NCI-H2081 treated with DMSO at 0.1 percent for 48 hours (cell line): ENCODE measurements at places on chromosomes 3 and 15.
A peak's percentile ranks its signal among the peaks of the same experiment; 100 is the strongest.

- DNase-seq: no peak
These were observed 240.5 kb upstream of the CFAP20DC start for GRCh38 chr3:59290358-59290757.

DNA sequence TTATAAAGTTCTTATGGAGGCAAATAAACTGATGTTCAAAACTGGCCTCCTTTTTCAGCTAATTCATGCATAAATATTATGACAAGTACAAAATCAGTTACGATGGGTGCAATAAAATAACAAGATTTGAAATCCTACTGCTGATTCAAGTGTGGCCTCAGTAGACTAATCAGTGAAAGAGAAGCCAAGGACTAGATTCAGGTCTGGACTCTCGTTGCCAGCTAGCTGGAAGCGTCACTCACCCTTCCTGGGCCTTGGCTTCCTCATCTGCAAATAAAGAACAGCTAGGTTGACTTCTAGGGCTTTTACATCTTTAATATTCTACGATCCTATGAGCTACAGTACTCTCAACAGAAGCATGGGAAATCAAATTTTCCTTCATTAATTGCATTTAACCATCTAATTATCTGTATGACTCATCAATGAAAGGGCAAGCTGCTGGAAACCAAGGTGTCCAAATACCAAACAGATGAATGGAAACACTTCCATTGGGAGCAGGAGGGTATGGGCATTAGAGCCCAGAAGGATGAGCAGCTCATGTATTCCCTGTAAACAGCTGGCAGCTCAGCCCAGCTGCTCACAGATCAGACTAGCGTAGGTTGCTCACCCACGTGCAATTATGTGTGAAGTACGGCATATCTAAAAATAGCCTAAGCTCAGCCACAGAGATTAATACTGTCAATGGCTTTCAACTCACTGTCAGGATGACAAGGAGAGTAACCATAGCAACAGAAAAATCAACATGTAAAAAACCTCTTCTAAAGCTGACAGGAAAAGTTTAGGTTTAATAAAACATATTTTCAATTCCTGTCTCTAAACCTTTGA is 294.8 kb downstream of the PLCL2 start:
- no peak for DNase-seq

GRCh38 chr15:48352474-48353072 is 21.3 kb downstream of the DUT start:
- peak; percentile 52 for DNase-seq

GRCh38 chr3:13702286-13702685 is 153.4 kb downstream of the FBLN2 start:
- DNase-seq: no peak

DNA sequence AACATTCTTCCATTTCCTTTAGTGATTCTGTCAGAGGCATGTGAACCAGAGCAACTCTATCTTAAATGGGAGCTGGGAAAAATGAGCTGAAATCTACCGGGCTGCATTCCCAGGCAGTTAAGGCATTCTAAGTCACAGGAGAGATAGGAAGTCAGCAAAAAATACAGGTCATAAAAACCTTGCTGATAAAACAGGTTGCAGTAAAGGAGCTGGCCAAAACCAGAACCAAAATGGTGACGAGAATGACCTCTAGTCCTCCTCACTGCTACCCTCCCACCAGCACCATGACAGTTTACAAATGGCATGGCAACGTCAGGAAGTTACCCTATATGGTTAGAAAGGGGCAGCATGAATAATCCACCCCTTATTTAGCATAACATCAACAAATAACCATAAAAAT is 66.4 kb downstream of the B3GALNT1 start:
- DNase-seq: no peak

GRCh38 chr3:124336067-124336656 is 344.2 kb upstream of the ROPN1 start:
- no peak for DNase-seq

DNA sequence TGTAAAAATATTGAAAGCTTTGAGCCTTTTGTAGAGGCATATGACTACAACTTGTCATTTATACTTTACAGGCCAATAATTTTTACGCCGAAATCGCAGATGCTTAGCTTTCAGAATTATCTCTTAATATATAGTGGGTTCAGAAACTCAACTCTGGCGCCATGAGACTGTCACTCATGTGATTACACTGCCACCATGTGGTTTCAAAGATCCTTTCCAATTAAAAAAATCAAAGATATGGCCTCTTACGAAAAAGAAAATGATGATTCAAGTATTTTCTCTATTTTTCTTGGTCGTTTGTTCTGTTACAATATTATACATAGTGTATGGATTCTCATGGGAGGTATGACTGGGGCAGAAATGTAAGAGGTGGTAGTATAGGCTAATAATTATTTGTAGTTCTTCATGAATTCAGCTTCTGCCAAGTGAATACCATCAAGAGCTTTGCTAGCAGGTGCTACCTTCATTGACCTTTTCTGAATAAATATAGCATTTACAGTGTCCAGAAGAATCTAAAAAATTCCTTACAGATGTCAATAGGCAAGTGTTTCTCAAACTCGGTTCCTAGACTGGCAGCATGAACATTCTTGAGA is 751.7 kb upstream of the GOLIM4 start:
- DNase-seq: peak; percentile 74

DNA sequence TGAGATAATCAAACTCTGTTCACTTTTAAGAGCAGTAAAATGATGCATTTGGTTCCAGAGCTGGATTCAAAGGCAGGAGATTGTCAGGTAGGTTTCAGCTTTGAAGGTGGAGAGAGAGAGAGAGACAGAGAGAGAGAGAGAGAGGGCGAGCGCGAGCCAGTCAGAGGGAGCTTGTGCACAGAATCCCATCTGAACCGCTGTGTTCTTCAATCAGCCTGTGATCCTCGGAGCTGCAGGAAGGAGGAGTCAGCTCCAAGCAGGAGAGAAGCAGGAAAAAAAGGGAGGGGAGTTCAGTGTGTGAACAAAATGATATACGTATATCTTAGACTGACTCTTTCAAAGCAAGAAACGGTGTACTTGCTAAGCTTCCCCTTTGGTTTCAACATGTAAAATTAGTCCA is at the start of gene GPR149:
GPR149 (minus strand) TSS at position 177 of the 400 bp plus-strand sequence. CDS start 575 bp downstream, outside the sequence.
- no peak for DNase-seq
